ENCODE measurements at places on chromosomes 16 and 17.
A peak's percentile ranks its signal among the peaks of the same experiment; 100 is the strongest.

- peak; percentile 79 for DNase-seq
Measured at GRCh38 chr16:2838928-2839327, 8.8 kb downstream of the ZG16B start.

- DNase-seq = no peak
Measured at GRCh38 chr16:89641458-89642119, 15.9 kb downstream of the CHMP1A start.

GRCh38 chr17:63916566-63917185 lies 2.0 kb downstream of the GH1 start:
- DNase-seq = no peak

DNA sequence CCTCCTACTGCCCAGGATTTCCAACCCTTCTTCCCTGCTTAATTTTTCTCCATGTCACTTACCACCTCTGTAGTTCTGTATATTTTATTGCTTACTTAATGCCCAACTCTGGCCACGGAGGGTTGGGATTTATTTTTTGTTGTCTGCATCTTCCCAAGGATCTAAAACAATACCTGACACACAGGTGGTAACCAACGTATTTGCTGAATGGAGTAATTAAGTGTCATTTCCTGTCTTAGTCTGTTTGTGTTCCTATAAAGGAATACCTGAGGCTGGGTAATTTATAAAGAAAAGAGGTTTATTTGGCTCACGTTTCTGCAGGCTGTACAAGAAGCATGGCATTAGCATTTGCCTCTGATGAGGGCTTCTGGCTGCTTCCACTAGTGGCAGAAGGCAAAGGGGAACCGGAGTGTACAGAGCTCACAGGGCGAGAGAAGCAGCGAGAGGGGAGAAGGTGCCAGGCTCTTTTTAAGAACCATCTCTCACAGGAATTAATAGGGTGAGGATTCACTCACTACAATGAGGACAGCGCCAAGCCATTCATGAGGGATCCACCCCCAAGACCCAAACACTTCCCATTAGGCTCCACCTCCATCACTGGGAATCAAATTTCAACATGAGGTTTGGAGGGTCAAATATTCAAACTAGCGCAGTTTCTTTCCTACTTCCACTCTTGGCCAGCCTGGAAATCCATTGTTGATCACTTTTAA lies 44.8 kb downstream of the ERN1 start:
- DNase-seq = no peak

DNA sequence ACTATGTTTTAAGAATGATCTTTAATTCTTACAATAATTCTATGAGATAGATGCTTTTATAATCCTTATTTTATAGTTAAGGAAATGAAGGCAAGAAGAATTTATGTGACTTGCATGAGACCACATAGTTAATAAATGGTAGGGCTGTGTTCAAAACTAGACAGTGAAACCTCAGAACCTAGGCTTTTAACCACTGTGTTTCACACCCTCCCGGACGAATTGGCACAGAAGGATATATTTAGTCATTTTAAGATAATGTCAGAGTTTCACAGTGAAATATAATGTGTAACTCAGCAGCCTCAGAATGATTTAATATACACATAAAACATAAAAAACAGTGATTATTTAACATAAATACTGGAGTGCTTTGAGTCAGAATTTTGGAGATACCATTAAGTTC lies 57.0 kb downstream of the NSRP1 start:
- DNase-seq = no peak

DNA sequence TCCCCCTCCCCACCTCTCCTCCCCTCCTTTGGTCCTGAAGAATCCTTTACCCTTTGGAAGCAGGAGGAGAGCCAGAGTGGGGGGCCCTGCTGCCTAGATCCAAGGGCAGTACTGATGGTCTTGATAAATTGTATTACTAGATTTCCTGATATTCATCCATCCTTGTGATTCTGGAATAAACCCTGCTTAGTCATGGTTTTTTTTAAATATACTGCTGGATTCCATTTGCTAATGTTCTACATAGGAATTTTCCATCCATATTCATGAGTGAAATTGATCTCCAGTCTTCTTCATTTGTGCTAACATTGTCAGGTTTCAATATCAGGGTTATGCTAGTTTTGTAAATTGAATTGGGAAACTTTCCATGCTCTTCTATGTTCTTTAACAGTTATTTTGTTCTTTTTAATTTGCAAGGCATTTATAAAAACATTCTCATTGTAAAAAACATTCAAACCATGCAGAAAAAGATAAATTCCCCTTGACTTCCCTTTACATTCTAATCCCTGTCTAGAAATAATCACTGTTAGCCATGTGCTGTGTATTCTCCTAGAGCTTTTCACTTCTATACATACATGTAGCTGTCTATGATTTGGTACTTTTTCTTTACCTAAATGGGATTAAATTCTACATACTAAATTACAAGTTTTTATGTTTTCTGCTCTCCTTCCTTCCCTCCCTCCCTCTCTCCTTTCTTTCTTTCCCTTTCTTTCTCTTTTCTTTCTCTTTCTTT lies 56.7 kb downstream of the CCDC42 start:
- no peak for DNase-seq

DNA sequence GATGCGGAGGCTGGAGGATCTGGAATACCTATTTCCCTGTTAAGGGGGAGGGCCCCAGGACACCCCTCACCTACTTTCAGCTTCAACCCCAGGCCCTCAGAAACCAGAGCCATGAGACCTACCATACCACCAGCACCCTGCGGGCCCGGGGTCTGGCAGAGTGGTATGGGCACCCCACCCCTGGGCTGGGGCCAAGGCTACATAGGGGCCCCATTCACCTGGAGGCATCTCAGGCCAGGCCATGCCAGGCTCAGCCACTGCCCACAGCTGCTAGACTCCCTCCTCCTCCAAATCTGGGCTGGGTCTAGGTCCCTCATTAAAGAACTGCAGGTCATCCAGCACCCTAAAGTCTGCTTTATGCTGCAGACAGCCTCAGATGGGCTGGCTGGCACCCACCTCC lies 9.0 kb downstream of the FNDC8 start:
- no peak for DNase-seq

GRCh38 chr16:79210607-79211006 lies 389.9 kb downstream of the MAF start:
- no peak for DNase-seq

DNA sequence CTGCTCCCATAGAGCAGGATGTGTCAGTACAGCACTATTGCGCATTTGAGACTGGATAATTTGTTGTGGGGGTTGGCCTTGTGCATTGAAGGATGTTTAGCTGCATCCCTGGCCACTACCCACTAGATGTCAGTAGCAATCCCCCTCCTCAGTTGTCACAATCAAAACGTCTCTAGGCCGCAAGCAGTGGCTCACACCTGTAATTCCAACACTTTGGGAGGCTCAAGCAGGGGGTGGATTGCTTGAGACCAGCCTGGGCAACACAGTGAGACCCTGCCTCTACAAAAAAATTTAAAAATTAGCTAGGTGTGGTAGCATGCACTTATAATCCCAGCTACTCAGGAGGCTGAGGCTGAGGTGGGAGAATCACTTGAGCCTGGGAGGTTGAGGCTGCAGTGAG lies 48.4 kb downstream of the CENPV start:
- peak; percentile 25 for DNase-seq

- peak; percentile 84 for DNase-seq
Measured at GRCh38 chr16:19698480-19699465, 19.3 kb downstream of the KNOP1 start.

GRCh38 chr17:40945414-40945813 lies 8.0 kb upstream of the KRT23 start:
- DNase-seq = no peak

- DNase-seq = no peak
Measured at GRCh38 chr17:14119546-14119945, 50.2 kb downstream of the COX10 start.

DNA sequence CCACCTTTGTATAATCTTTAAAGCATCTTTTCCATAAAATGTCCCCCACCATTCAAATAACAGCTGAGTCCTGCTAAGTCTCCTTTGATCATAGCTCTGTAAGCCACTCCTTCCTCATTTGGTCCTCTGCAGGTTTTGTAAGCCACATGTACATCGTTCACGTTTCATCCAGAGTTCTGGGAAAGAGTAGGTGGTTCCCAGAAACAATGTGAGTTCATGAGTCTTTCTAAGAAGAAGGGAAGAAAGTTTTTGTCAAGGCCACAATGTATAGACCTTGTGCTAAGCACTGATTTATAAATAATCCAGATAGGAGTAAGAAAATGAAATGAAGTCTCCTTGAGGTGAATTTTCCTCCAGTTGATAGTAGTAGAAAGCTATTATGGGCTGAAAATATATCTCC lies 8.7 kb upstream of the ANKS4B start:
- DNase-seq = no peak

GRCh38 chr16:75044800-75045361 lies 46.1 kb downstream of the ZNRF1 start:
- DNase-seq = peak; percentile 81

DNA sequence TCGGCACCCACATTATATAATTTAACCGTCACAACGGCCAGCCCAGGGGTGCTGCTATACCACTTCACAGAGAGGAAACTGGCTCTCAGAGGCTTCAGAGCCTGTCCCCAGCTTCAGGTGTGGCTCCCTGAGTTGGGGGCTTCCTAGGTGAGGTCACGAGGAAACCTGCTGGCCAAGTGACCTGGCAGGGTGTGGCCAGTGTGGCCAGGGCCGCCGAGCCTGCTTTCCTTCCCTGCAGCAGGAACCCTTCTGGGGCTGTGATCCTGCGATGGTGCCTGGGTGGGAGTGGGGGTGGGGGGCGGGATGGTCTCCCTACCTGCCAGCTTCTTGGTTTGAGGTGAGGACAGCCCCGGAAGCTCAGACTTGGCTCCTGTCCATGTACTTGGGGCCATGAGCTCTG lies 39.9 kb downstream of the ADCY7 start:
- DNase-seq = no peak

DNA sequence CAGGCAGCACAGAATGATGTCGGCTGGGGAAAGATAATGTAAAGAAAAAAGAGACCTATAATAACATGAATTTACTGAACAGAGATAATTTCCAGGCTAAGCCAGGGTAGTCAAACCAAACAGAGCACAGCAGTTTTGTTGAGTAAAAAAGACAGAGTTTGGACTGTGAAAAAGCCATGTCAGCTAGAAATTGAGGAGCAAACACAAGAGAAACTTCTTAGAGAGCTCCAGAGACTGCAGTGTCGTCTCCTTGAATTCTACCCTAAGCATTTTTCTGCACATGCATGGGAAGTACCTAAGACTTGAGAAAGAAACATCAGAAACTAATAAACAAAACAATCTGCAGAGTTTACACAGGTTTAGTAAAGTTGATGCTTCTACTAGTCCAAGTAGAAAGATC lies 1098.8 kb upstream of the CDH8 start:
- no peak for DNase-seq

DNA sequence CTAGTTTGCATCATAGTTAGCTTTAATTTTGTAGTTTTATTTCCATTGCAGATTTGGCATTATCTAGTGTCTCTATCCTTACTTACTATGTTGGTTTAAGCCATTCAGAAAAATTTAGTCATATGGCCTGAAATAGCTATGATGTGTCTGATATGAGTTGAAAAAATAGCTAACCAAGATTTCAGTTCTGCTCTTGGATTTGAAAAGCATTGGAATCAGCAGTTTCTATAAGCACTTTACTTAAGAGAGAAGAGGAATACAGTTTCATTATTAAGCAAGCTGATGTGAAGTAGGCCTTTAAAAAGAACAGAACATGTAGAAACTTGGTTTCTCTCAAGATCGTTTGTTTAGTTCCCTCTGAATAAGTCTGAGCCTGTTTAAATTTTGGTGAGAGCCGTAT lies 25.9 kb downstream of the LPCAT2 start:
- DNase-seq = no peak

DNA sequence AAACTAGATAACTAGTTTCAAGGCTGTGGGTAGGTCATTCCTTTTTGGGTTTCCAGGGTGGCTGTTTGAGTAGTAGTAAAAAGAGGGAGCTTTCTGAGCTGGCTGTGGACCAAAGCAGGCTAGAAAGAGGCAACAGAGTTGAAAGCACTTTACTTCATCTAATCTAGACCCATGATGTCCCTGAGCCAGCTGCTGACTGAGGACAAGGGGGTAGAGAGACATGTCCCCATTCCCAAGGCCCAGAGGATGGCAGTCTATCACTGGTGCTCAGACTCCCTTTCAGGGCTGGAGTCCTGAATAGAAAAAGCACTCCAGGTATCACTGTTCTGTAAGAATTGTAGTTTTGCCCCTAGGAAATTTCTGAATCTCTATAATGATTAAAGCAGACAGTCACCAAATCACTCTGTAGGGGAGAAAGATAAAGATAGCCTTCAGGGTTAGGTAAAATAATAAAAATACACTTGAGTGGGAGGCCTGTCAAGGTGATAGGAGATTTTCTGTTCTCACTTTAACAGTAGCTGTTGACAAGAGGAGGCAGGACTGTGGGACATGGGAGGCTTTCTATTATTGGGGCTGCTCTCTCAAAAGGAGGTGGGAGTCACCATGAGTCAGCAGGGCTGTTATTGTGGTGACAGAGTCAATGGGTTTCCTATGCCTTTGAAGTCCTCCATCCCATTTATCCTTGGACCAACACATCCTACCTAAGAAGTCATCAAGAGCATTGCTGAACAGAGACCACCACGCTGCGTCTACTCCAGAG lies 190.2 kb upstream of the MPHOSPH6 start:
- no peak for DNase-seq
